CD4-positive, alpha-beta memory T cell (primary cell): ENCODE measurements at places on chromosomes 16 and 17.

DNA sequence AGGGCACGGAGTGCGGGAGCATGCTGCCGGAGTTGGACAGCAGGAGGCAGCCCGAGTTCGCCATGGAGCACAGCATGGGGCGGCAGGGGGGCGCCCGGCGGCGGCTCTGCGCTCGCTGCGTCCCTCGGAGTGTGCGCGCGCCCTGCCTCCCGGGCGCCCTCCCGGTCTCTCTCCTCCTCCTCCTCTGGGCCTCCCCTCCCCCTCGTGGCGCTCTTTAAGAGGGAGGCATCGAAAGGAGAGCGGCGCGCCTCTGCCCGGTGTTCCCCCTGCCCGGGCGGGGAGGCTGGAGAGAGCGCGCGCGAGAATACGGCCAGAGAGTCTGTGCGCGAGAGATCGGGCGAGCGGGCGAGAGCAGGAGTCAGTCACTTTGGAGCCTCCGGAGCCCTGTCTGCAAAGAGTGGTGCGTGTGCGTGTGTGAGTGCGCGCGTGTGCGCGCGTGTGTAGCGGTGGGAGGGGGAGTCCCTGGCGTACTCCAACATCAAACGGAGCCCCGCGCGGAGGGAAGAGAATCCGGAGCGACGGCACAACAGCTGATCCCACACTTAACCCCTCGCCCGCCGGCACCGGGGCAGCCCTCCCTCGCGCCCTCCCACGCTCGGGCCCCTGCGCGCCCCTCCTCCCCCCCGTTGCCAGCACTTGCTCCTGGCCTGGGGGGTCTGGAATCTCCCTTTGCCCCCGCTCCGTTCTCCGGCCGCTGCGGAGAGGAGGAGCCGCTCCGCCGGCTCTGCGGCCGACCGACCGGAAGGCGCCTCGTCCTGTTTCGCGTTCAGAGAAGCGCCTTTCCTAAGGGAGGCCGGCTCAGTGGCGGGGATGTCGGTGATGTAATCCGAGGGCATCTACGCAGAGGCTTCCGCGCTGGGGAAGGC lies 108.9 kb downstream of the ENGASE start:
- no peaks in the 10 kb centered on the region for H3K36me3 ChIP-seq

DNA sequence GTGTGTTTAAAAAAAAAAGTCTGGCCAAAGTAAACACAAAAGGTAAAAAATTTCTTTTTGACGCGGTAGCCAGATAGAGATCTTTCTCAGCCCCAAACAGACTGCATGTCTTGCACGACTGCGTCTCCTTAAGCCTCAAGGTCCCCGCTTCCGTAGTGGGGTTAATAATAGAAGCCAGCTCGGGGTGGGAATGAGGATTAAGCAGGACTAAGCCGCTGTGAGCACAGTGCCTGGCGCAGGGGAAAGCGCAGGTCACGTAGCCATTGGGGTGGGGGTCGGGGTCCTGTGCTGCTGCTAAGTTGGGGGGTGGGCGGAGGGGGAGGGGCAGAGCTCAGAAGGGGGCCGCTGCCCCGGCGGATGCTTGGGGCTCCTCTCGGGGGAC lies 521 bp downstream of the GGA2 start:
- H3K27me3 ChIP-seq: no peaks in the 10 kb centered on the region
- H3K4me1 ChIP-seq: peaks cover 51% of the 10 kb centered on the region
- peak overlapping the region; percentile 63 for H3K4me3 ChIP-seq
- DNase-seq: peak; percentile 41
- H3K36me3 ChIP-seq: no peaks in the 10 kb centered on the region

DNA sequence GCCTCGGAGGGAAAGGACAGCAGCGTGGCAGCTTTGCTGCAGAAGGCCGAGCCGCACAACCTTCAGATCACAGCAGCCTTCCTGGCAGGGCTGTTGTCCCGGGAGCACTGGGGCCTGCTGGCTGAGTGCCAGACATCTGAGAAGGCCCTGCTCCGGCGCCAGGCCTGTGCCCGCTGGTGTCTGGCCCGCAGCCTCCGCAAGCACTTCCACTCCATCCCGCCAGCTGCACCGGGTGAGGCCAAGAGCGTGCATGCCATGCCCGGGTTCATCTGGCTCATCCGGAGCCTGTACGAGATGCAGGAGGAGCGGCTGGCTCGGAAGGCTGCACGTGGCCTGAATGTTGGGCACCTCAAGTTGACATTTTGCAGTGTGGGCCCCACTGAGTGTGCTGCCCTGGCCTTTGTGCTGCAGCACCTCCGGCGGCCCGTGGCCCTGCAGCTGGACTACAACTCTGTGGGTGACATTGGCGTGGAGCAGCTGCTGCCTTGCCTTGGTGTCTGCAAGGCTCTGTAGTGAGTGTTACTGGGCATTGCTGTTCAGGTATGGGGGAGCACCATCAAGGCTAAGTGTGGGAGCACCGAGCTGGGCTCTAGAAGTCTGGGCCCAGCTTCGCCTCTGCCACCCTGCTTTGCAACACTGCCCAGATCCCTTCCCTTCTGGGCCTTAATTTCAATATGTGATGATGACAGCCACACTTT lies 18.6 kb downstream of the NOD2 start:
- H3K4me1 ChIP-seq: peaks cover 26% of the 10 kb centered on the region
- DNase-seq: no peak
- peaks cover 12% of the 10 kb centered on the region for H3K36me3 ChIP-seq
- H3K27ac ChIP-seq: no peak overlapping the region
- no peak overlapping the region for H3K4me3 ChIP-seq
- H3K27me3 ChIP-seq: no peaks in the 10 kb centered on the region

GRCh38 chr16:85940214-85940613 lies 41.3 kb downstream of the IRF8 start:
- no peak overlapping the region for H3K4me3 ChIP-seq

DNA sequence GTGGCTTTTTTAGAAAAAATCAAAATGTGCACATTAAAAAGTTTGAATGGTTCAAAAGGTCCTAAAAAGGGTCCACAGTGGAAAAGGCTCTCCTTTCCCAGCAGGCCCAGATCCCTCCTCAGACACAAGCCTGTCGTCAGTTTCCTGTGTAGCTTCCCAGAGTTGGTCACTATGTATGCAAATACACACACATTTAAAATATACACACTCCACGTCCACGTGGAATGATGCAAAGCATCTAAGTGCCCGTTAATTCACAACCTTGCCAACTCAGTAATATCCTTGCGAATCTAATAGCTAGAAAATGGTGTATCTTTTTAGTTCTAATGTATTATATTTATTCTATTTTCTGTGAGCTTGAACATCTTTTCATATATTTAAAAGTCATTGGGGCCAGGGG lies 17.7 kb downstream of the NLRC5 start:
- no peak for DNase-seq
- peaks cover 15% of the 10 kb centered on the region for H3K36me3 ChIP-seq
- H3K27ac ChIP-seq: peak overlapping the region; percentile 44
- H3K4me1 ChIP-seq: peaks cover 100% of the 10 kb centered on the region
- no peaks in the 10 kb centered on the region for H3K27me3 ChIP-seq

- no peaks in the 10 kb centered on the region for H3K4me1 ChIP-seq
- no peaks in the 10 kb centered on the region for H3K27me3 ChIP-seq
- H3K36me3 ChIP-seq: no peaks in the 10 kb centered on the region
- no peak overlapping the region for H3K4me3 ChIP-seq
- no peak overlapping the region for H3K27ac ChIP-seq
Measured at GRCh38 chr16:26988186-26988585, 78.5 kb upstream of the C16orf82 start.

DNA sequence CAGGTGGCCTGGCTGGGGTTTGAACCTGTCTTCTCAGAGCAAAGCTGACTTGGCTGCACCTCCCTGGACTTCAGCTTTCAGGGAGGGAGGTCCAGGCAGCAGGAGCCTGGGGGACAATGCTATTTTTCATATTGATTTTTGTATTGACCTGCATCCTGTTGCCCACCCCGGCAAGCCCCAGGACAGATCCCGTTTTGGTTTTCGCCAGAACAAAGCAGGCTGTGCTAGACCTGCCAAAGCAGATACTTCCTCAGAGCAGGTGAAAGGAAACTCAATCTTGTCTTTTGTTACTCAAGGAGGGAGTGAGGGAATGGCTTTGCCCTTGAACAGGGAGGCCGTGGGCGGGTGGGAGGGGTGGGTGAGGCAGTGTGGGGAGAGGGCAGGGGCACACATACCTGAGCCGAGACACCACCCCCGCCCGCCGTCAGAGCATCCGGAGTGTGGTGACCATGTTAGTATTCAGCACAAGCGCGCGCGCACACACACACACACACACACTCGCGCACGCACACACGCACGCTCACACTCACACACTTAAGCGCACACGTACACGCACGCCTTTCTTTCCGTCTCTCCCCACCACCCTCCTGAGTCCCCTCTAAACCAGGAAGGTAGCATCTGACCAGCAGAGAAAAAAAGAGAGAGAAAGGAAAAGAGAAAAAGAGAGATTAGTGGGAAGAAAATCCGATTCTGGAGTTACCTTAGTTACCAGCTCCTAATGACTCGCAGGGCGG lies 59.5 kb downstream of the RAI1 start:
- DNase-seq: no peak
- no peaks in the 10 kb centered on the region for H3K27me3 ChIP-seq
- no peaks in the 10 kb centered on the region for H3K36me3 ChIP-seq
- H3K27ac ChIP-seq: no peak overlapping the region

DNA sequence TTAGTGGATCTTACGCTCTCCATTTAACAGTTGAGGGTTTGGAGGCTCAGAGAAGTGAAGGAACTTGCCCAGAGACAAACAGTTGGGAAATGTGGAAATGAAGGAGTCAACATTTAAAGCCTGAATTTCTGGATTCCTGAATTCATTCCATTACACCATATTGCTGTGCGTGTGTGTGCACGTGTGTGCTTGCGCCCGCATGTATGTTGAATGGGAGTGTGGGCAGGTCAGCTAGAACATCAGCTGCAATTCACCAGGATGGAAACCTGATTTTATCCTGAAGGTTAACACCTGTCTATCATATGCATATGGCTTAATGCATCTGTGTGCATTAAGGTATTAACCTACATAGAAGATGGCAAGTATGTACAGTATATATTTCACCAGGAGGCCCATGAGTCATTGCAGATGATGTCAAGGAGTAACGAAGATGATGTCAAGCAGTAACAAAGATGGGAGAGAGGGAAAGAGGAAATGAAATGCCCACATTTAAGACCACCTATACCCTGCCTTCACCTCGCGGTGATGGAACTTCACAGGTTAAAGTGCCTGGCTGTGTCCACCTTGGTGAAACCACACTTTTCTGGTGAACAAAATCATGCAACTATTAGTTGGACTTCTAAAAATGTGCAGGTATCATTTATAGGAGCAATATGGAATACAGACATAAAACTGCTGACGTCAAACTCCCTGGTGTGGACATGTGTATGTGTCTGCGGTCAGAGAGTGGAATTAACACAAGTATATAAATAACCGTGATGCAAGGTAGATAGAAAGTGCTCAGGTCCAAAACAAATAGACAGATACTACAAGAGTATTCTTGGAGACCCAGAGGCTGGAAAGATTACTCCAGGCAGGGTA lies 832 bp upstream of the ADAP2 start:
- peaks cover 8% of the 10 kb centered on the region for H3K4me1 ChIP-seq
- DNase-seq: no peak
- no peak overlapping the region for H3K4me3 ChIP-seq
- H3K27ac ChIP-seq: no peak overlapping the region

DNA sequence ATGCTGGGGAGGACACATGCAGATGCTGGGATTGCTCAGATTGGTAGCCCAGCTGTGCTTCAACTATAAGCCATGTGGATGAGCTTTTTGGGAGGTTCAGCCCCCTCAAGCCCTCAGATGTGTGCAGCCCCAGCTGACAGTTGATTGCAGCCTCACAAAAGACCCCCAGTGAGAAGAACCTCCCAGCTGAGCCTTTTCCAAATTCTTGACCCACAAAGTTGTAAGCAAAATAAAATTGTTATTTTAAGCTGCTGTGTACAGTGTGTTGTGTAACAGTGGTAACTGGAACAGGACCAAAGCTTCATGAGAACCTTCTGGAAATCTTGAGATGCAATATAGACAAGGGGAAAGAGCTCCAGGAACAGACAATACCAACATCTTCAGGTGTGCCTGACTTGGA lies 156.8 kb upstream of the IRX3 start:
- no peaks in the 10 kb centered on the region for H3K4me1 ChIP-seq
- H3K36me3 ChIP-seq: no peaks in the 10 kb centered on the region
- no peak for DNase-seq

GRCh38 chr16:68289621-68290329 lies 21.0 kb downstream of the SLC7A6OS start:
- H3K36me3 ChIP-seq: peaks cover 41% of the 10 kb centered on the region
- peak; percentile 72 for DNase-seq

DNA sequence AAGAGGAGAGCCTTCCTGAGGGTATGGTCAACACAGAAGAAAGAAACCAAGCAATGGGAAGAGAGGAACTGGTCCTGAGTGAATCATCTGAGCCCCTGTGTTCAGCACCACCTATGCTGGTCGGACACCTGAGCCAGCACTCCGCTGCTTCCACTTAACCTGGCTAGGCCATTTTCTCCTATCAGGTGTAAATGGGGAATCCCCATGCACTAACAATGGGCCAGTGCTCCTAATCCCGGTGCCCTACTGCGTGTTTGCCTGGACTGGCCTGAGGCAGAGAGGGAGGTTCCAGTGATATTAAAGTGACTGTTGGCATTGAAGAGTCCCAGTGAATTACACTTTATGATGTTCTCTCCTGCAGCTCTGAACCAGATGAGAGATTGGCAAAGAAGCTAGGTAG lies 34.4 kb upstream of the XYLT2 start:
- no peak for DNase-seq
- H3K4me3 ChIP-seq: no peak overlapping the region
- no peaks in the 10 kb centered on the region for H3K36me3 ChIP-seq
- H3K27me3 ChIP-seq: no peaks in the 10 kb centered on the region
- no peak overlapping the region for H3K27ac ChIP-seq
- H3K4me1 ChIP-seq: no peaks in the 10 kb centered on the region

GRCh38 chr17:38996660-38997337 lies 29.6 kb upstream of the FBXO47 start:
- no peak overlapping the region for H3K4me3 ChIP-seq
- H3K27me3 ChIP-seq: no peaks in the 10 kb centered on the region
- DNase-seq: no peak
- no peaks in the 10 kb centered on the region for H3K36me3 ChIP-seq
- H3K27ac ChIP-seq: no peak overlapping the region
- H3K4me1 ChIP-seq: no peaks in the 10 kb centered on the region

DNA sequence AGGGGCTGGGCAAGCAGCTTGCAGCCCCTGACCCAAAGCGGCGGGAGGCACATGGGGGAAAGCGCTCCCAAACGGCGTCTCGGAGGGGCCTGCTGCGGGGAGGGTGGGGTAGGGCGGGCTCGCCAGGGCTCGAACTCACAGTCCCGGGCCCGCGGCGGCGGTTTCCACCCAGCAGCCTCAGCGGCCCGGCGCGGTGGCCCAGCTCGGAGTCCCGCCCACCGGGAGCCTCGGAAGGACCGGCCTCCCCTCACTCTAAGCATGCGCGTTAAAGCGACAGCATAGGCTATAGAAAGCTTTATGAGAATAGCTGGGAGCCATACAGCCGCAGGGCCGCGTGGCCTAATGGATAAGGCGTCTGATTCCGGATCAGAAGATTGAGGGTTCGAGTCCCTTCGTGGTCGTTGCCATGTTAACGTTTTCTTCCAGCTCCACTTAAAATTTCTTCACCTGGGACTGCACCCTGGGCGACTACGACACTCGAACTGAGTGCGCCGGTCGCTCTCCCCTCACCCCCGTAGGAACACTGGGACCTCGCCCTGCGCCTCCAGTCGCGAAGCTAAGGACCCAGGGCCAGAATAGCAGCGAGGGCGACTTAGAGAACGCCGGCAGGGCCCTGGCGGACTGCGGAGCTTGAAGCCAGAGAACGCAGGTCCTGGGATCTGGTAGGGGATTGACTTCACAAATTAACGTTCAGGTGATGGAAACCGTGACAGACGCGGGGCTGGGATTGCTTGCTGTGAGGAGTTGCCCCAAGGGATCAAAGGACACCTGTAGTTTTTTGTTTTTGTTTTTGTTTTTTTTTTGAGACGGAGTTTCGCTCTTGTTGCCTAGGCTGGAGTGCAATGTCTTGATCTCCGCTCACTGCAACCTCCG lies 15.8 kb downstream of the ZNF213 start:
- peak; percentile 98 for DNase-seq
- H3K4me1 ChIP-seq: peaks cover 27% of the 10 kb centered on the region
- peak overlapping the region; percentile 64 for H3K27ac ChIP-seq
- no peaks in the 10 kb centered on the region for H3K36me3 ChIP-seq
- peak overlapping the region; percentile 77 for H3K4me3 ChIP-seq
